Caco-2 (cell line): ENCODE measurements at places on chromosomes 5 and 9. TPM values are rescaled to one million over a fixed set of nuclear protein-coding genes. Genes with fewer than 3 reads are reported as not detected.

GRCh38 chr5:80934751-80935150 lies 25.4 kb upstream of the RASGRF2 start:
- no peak for DNase-seq

DNA sequence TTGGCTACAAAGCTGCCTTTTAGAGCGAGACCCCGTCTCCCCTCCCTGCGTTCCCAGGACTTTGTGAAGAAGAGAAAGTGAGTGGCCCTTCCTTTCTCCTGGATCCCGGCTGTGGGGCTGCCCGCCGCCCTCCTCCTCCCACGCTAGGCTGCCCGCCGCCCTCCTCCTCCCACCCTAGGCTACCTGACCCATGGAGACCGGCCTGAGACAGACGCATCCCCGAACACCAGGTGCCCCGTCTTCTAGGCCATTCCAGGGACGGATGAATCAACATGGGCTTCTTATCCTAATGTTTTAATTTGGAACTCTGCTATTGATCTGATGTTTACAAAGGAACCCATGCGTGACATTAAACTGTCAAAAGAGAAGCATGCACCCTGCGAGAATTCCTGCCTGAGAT lies 117.3 kb upstream of the LPCAT1 start:
- DNase-seq = no peak

- no peak for DNase-seq
Observed at GRCh38 chr9:34929506-34930102, 28.5 kb upstream of the PHF24 start.

- no peak for DNase-seq
Observed at GRCh38 chr9:110672873-110673510, 4.4 kb downstream of the MUSK start.

DNA sequence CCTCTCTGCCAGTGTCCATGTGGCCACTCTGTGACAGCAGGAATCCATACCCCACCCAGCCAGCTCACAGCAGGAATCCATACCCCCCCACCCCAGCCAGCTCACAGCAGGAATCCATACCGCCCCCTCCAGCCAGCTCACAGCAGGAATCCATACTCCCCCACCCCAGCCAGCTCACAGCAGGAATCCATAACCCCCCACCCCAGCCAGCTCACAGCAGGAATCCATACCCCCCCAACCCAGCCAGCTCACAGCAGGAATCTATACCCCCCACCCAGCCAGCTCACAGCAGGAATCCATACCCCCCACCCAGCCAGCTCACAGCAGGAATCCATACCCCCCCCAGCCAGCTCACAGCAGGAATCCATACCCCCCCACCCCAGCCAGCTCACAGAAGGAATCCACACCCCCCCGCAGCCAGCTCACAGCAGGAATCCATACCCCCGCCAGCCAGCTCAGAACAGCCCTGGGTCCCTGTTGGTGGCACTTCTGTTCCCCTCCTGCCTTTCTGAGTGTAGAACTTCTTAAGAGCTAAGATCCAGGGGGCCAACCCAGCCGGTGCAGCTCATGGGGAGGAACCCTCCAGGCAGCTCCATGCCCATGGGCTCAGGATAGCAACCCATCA lies 8.4 kb upstream of the RXRA start:
- no peak for DNase-seq

DNA sequence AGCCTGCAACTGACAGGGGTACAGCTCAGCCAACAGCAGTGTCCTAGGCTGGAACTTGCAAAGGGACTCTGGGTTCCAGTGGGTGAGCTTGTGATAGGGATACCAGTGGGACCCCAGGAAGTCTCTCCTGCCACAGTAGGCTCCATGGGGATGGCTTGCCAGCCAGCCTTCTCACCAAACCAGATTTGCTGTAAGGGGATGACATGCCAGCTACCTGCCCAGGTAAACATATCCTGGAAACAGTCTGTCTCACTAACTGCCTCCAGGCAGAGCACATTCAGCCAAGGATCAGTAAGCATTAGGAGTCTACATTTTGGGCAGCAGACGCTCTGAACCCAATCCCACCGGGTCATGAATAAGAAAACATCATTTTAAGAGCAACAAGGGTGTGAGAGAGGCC lies 49.9 kb downstream of the SIL1 start:
- no peak for DNase-seq

Gene IL9
- 0.79 TPM in 1 of 2 replicates, not detected in the other for total RNA-seq

GRCh38 chr9:99377790-99378775 lies 156.0 kb downstream of the SEC61B start:
- no peak for DNase-seq
